ENCODE measurements at places on chromosomes 16 and 17.
A peak's percentile ranks its signal among the peaks of the same experiment; 100 is the strongest.

GRCh38 chr17:11948789-11949188 lies 48.5 kb downstream of the ZNF18 start:
- no peak for DNase-seq

DNA sequence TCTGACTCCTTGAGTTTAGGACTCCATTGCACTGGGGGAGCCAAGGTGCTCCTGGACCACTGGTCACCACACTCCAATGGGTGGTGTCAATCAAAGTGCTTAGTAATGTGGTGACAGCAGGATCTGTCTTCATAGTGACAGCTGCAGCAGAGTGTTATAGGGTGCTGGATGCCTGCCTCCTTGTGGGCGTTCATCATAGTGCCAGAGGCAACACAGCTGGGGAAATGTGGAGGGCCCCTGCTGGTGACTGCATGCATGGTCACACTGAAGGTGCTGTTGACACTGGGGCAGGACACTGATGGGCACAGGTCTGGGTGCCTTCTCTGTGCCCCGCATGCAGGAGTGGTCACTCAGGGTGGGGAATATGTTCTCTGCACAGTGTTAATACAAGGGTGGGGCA lies 177.5 kb upstream of the CDH8 start:
- no peak for DNase-seq

DNA sequence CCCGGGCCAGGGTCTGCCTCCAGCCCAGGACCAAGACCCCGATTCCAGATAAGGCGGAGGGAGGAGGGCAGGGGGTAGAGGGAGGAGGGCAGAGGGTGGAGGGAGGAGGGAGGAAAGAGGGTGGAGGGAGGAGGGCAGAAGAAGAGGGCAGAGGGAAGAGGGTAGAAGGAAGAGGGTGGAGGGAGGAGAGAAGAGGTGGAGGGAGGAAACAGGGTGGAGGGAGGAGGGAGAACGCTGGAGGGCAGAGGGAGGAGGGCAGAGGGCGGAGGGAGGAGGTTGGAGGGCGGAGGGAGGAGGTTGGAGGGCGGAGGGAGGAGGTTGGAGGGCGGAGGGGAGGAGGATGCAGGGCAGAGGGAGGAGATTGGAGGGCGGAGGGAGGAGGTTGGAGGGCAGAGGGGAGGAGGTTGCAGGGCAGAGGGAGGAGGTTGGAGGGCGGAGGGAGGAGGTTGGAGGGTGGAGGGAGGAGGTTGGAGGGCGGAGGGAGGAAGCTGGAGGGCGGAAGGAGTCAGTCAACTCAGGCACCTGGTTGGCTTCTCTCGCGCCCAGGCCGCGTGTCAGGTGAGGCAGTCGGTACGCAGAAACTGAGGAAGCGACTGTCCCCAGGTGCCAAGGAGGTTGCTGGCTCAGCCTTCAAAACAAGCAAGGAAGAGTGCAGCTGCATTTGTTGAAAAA lies 65.2 kb downstream of the KLHDC4 start:
- DNase-seq: no peak

GRCh38 chr16:24677388-24677787 lies 52.1 kb upstream of the TNRC6A start:
- DNase-seq: no peak

DNA sequence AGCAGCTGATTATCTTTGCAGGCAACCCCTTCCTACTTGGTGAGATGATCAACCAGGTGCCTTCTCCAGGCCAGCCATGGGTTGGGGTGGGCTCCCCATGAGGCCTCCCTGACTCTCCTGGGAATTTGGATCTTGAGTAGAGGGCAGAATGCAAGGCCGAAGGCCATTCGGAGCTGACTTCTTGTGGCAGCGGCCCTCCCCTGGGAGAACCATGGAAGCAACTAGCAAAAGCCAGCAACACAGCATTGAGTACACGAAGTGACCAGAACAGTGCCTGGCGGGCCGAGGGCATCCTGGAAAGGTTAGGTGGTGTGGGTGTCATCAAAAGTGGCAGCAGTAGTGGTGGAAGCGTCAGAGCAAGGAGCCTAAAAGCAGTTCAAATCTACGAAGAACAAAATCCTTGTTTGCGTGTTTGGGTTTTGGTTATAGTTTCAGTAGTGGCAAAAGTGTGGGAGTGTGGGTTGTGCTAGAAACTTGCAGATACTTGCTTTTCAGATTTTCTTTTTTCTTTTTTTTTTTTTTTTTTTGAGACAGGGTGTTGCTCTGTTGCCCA lies 2.0 kb upstream of the ALDH3A1 start:
- DNase-seq: no peak

- no peak for DNase-seq
Observed at GRCh38 chr16:82995286-82995923, 368.6 kb downstream of the CDH13 start.

- no peak for DNase-seq
Observed at GRCh38 chr17:63525190-63525946, 2.2 kb downstream of the KCNH6 start.

GRCh38 chr16:11836650-11837244 lies 14.6 kb downstream of the RSL1D1 start:
- no peak for DNase-seq

- DNase-seq: no peak
Observed at GRCh38 chr17:1590029-1590746, 27.6 kb upstream of the PITPNA start.

DNA sequence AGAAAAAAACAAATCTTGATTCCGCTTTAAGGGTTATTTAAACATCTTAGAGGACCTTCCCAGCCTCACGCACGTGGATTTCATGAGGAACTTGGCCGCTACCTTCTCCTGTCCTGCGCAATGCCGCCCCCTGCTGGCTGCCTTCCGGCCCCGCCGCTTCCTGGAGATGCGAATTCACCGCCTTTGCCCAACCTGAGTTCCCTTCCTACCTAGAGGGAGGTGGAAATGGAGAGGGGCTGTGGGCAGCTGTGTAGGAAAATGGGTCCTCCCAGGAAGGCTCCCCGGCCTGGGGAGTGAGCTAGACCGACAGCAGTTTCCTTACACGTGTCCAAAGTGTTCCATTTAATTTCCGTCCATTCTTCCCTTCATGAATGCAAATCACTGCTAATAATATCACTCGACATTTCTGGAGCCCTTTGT lies 1.0 kb upstream of the ABCC12 start:
- DNase-seq: peak; percentile 79

GRCh38 chr16:11788914-11789313 lies 8.1 kb downstream of the ZC3H7A start:
- DNase-seq: no peak

DNA sequence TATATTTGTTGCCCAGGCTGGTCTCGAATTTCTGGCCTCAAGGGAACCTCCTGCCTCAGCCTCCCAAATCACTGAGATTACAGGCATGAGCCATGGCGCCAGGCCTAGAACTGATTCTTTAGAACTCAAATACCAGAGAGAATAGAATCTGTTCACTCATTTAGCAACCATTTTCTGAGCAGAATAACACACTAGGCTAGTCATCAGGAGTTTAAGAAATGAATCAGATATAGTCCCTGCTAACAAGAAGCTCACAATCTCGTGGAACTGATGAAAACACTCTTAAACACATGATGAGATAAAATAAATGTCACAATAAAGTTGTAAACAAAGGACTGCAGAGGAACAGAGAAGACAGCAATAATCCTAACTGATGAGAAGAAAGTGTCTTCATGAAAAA lies 55.8 kb upstream of the ADCY9 start:
- no peak for DNase-seq

DNA sequence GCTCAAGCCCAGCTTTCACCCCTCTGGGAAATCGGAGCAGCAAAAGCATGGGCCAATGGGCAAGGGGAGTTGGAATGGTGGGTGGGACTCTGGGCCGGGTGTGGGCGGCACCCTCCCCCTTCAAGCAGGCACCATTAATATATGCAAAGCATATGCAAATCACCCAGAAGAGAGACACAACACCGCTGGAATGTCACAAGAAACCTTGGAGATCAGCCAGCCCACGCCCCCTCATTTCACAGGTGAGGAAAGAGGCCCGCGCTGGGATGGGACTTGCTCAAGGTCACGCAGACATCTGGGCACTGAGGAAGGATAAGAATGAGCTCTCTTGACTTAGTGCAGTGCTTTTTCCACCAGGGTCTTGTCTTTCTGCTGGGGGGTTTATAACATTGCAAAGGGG lies 4.8 kb downstream of the SRCIN1 start:
- DNase-seq: no peak

DNA sequence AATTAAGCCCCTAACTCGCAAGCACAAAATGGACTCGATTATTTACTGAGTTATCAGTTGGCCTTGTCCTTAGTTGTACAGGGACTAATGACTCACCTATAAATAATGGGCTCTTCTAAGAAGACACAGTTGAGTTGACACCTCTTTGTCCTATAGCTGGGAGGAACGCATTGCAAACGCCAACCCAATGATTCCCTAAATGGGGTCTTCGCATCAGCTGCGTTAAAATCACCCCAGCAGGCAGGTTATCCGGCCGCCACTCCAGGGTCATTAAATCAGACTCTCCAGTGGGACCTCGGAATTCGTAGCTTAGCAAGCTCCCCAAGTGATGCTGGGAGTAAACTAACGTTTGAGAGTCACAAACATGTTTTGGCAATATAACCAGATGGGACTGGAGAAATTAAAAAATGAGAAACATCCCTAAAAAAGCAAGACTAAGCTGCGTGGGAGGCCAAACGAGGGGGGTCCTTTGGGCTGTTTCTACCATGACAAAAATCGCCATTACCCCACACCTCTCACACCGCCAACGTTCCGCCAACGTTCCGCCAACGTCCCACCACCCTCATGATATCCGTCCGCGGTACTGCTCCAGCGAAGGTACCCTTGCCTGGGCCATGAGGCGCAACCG lies 932 bp upstream of the NFE2L1 start:
- no peak for DNase-seq

DNA sequence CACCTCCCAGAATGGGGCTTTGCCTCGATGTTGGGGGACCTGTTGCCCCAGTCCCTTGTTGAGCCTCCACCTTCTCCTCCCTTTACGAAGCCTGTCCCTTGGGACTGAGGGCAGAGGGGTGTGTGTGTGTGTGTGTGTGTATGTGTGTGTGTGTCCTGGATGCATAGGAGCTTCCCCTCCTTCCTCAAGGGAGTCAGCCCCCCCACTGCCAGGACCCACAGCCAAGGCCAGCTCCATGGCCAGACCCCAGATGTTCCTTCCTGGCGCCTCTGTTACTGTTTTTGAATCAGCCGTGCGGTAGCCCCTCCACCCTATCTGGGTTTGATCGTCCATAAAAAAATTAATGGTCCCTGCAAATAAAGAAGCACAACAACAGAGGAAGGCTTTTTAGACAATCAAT lies 17.7 kb upstream of the DOK4 start:
- no peak for DNase-seq

DNA sequence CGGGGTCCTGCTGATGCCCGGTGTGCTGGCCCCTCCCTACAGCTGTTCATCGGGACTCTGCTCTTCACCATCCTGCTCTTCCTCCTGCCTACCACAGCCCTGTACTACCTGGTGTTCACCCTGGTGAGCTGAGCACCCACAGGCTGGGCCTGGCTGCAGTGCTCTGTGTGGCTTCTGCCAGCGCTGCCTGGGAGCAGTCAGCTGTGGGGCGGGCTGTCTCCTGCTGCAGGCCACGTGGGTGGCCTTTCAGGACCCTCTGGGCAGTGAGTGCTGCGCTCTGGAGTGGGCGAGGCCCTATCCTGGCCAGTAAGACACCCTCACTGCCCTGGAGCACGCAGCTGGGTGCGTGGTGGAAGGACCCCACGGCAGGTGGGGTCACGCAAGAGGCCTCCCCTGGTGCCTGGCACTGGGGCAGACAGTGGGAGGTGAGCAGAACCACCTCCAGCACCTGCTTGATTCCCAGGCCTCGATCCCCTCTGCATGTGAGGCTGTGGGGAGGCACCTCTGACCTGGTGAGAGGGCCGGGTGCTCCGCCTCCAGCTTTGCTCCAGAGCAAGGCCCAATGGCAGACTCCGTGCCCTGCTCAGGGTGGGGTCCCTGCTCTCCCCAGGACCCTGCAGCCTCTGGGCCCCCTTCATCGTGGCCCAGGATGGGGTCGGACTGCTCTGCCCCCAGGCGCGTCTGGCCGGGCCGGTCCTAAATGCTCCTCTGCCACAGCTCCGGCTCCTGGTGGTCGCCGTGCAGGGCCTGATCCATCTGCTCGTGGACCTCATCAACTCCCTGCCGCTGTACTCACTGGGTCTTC lies 9.5 kb upstream of the RAB40C start:
- DNase-seq: no peak

- no peak for DNase-seq
Observed at GRCh38 chr16:89294486-89294885, 77.0 kb downstream of the ZNF778 start.

GRCh38 chr17:77772899-77773358 lies 185.6 kb upstream of the TNRC6C start:
- DNase-seq: no peak

DNA sequence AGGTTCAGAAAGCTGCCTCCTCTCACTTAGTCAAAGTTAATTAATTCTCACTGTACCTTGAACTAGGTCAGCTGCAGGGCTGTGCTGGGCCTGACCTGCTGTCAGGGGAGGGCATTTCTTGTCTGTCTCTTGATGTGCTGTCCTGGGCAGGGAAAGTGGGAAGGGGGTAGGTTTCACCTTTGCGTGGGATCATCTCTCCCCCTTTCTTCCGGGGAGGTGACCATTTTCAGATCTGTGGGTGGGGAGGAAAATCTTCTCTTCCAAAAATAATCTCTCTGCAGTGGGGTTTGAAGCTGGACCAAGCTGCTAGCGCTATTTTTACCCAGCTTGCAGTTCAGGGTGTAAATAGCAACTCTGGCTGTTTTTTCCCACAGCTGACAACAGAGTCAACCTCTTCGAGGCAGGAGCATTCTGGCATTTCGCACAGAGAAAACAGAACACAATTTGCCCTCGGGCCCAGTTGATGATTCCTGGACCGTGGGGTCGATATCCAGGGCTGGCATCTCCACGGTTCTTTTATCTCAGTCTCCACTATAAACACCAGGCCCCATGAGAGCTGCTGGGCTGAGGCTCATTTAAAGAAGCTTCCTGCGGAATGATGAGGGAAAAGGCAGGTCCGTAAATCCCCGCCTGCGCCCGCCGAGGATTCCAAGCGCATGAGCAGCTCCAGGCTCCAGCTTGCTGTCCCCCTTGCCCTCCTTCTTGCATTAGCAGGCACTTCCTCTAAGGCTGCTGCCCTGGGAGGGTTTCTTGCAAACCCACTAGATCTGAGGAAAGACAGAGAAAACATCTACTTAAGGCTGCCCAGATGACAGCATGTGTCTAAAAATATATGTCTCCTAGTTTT lies 93.9 kb downstream of the YPEL2 start:
- no peak for DNase-seq

GRCh38 chr16:67529582-67530012 lies 968 bp downstream of the RIPOR1 start:
- DNase-seq: no peak
